ENCODE measurements at places on chromosomes 2 and 18.

- no peak for DNase-seq
Measured at GRCh38 chr2:168663993-168664392, 138.4 kb upstream of the NOSTRIN start.

- no peak for DNase-seq
Measured at GRCh38 chr2:144377914-144378313, 142.0 kb downstream of the ZEB2 start.

GRCh38 chr2:138003411-138003810 is 39.1 kb downstream of the HNMT start:
- no peak for DNase-seq

- DNase-seq: no peak
Measured at GRCh38 chr2:57515366-57515765, 531.2 kb upstream of the VRK2 start.

DNA sequence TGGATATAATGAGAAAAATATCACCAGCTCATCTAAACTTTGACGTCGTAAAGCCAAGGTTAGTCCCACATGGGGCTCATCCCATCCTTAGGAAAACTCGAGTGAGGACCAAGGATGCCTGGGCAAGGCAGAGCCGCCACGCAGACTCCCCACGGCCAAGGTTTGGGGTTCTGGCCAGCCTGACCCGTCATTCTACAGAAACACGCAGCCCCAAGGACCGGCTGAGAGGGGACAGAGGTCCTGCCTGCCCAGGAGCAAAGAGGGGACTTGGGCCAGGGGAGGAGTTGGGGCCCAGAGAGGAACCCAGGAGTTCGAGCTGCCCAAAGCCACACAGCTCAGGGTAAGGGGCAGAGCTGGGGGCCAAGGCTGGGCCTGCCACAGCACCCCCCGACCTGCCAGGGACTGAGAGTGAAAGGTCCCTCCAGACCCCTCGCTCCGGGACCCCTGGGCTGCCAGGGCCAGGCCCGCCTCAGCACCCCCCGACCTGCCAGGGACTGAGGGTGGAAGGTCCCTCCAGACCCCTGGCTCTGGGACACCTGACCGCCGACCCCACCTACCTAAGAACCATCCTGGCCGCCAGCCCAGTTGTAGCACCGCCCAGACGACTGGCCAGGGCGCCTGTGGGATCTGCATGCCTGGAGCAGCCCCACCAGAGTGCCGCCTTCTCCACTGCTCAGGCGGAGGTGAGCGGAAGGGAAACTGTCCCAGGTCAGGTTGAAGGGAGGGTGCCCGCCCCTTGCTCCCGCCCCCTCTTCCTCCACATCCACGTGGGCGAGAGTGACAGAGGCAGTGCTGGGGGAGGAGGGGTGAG is at the start of gene PDCD1:
TSS of gene PDCD1 (minus strand) at position 689 of the 811 bp plus-strand sequence. CDS start at position 633, 56 bp downstream.
- DNase-seq: no peak

DNA sequence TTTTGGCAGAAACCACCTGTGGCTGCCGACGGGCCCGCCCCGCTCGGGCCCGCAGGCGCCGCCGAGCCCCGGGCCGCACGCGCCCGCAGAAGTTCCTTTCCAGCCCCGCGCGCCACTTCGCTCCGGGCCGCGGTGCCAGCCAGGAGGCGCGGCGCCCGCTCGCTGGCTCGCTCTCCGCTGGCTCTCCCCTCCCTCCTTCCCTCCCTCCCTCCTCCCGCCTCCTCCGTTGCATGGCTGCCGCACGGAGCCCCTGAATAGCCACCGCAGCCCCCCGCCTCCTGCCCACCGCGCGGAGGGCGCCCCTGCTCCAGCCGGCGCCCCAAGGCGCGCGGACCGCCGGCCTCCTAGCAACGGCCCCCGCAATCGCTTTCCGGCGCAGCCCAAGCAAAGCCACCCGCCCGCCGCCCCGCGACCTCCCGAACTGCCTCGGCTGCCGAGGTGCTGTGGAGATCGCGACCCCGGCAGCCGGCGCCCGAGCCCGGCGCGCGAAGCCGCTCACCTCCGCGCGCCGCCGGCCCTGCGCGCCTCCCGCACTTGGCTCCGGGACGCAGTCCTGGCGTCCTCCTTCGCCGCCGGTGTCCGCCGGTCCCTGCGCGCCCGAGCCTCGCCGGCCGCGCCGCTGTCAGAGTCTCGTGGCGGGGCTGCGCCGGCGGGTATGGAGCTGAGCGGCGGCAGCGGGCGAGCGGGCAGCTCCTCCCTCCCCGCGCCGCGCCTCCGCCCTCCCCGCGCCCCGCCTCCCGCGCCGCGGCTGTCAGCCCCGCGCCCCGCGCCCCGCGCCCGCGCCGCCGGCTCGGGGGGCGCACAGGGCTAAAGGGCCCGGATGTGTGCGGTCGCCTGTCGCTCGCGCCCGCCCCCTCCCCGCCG is at the start of gene ZBTB7C:
TSS of gene ZBTB7C (minus strand) at position 657 of the 864 bp plus-strand sequence.
- DNase-seq: no peak

DNA sequence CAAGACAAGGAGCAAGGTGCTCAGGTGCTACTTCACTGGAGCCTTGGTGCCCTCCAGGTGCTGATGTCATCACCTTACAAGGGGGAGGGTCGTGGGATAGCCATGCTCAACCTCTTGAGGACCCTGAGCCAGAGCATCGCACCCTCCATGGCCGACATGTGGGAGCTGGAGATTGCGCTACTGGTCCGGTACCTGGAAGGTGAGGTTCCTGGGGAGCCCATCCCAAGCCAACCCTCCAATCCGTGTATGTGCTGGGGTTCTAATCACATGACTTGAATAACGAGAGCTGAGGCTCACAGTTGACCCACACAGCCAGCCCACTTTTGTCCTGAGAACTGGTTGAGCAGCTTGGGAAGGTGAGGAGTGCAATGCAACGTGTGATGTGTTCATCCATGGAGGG is 25.9 kb downstream of the MROH2A start:
- DNase-seq: peak; percentile 71

- no peak for DNase-seq
Measured at GRCh38 chr2:152861349-152861942, 143.0 kb downstream of the ARL6IP6 start.

DNA sequence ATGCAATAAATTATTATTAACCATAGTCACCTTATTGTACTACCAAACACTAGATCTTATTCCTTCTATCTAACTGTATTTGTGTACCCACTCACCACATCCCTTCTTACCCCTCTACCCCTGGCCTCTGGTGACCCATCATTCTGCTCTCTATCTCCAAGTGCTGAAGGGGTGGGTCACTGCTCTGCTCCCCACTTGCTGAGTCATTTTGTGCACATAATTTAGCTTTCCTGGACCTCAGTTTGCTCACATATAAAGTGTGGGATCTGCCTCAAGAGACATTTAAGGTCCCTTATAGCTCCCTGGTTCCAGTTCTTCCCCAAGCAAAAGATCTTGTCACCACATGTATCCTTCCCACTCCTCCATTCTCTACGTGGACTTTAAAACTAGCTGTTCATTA is 169.4 kb downstream of the ZNF385B start:
- DNase-seq: no peak

DNA sequence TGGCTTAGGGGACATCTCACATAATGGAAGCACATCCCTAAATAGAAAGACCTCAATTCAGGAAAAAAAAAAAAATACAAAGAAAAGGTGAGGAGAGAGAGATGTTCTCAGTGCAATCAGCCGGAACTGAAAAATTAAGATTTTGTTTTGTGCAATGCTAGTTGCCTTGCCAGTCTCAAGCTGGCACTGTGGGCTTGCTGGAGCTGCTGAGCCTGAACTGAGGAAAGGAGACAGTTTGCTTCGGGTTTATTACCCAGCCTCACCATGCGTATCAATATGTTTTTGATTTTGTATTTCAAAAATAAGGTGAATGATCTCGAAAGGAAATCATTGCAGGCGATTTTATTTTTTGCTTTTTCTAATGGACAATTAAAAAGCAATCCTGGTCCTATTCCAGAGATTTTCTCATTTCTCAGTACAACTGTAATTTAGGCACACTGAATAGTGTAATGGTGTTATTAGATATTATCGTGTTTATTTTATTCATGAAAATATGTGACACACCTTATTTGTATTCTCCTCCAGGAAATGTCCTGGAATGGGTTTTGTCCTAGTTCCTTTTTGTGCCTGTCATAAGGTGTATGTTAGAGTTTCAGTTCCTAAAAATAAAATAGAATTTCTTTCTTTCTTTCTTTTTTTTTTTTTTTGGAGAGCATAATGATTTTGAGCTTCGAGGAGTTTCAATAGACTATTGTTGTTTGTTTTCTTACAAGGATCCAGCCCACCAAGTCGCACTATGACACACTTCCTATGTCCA is 72.8 kb upstream of the ZEB2 start:
- DNase-seq: no peak

- DNase-seq: no peak
Measured at GRCh38 chr18:75211626-75211952, 992 bp downstream of the TSHZ1 start.

DNA sequence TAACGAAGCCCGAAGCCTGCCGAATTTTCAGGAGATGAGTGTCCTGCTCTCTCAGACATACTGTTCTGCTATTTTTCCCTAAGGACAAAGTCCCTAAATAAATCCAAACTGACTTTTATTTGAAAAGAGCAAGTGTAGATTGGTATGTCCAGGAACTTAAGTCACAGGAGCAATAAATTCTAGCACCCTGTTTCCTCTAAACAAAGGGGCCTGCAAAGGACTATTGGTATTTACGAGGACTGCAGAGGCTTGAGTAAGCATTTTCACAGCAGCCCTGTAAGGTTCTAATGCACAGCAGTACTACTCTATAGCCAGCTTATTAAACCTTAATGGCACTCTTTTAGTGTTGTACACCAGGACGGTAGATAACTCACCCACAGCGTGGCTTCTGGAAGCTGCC is 740.3 kb downstream of the NRXN1 start:
- DNase-seq: no peak

- DNase-seq: no peak
Measured at GRCh38 chr2:10520154-10520553, 72.0 kb upstream of the ODC1 start.

DNA sequence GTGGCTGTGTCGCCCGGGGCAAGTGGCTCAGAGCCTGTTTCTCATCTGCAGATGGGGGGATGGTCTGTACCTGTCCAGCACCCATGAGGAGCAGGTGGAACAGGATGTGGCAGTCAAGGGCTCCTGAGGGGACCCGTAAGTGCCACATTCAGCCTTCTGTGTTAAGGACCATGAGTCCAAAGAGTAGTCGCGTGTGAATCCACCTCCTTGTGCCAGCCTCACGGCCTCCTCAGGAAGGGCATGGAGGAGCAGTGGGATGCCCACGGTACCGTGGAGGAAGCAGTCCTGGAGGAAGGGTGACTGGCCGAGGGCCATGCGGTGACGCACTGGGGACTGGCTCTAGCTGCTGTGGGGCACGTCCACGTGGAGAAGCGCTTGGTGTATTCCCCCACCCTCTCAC is 61.1 kb downstream of the ODC1 start:
- DNase-seq: no peak

DNA sequence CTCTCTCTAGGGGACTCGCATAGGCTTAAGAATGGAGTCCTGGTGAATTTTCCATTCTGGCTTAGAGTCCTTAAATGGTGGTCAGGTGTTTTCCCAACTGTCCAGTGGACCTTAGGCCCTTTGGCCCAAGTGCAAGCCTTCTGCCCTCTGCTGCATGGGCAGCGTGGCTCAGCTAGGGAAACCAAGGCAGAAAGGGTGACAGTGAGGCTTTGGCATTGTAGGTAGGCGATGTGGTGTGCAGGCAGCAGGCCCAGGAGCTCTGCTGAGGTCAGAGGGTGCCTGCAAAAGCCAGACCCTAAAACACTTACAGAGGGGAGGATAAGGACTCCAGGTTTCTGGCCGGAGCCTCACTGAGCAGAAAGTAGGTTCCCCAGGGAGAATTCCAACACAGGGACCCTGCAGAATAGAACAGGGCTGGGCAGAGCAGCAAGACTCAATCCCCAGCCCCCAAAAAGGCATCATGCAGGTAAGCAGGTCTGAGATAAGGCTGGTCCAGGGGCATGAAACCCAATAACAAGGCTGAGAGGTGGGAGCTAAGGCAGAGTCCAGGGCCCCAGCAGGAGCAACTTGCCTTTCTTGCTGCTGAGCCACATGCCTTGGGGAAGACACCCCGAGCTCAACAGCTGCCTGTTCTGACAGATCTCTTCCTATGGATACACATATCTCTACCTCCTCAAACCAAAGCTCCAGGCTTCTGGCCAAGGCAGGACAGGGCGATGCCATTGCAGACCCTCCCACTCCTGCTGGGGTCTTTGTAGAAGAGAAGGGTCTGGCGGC is 199.7 kb downstream of the TNS1 start:
- no peak for DNase-seq

GRCh38 chr2:240256704-240257637 is 116.5 kb upstream of the OTOS start:
- DNase-seq: peak; percentile 79

DNA sequence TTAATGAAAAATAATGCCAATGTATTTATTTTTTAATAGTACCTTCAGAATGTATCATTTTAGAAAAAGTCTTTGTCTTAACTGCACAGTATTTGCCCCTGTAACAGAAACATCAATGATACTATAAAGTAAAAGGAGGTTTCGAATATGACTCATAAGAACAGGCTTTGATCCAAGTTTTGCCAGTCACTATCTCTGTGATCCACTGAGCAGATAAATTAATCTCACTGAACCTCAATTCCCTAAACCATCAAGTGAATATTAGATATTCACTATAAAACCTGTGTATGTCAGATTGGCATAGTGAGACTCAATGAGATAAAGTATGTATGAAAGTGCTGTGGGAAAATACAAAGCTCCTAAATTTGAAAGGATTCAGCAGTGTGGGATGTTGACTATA is 292.1 kb downstream of the EXOC6B start:
- DNase-seq: no peak

DNA sequence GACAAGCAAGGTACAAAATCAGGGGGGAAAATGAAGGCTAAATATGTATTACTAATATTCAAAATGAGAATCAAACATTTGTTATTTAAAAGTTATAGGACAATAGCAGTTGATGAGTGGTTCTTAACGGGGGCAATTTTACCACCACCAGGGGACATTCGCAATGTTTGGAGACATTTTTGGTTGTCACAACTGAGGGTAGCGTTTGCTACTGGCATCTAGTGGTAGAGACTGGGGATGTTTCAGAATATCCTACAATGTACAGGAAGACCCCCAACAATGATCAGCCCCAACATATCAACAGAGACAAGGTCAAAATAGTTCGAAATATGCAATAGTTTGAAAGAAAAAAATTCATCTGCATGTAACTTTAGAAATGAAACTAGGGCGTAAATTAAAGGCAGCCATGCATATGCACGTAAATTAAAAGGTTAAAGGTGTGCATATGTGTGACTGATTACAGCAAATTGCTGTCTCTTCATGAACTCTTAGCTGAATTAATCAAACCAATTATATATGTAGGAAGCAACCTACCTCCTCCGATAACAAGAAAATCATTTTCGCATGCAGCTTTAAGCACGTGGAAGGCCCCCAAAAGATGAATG is 61.2 kb upstream of the CUL3 start:
- no peak for DNase-seq

- DNase-seq: no peak
Measured at GRCh38 chr2:61443342-61444041, 27.4 kb downstream of the USP34 start.

- no peak for DNase-seq
Measured at GRCh38 chr2:129876541-129876940, 102.9 kb upstream of the RAB6C start.

DNA sequence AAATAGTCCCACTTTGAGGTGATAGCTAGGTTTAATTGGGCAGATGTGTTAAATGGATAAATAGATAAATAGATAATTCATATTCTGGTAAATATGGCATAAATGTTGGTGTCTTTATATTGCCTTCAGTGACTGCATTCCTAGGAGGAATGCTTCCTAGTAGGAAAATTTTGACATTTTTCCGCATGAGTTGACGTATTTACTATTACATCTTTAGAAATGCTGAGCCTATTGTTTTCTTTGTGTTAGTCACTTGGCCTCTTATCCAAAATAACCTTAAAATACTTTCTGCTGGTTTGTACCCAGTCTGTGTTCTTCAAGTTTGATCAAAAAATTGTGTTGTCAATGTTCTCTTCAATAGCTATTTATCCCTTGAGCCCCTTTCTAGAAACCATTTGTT is 495.6 kb upstream of the ZEB2 start:
- no peak for DNase-seq
